ENCODE measurements at places on chromosomes 7 and 10.

GRCh38 chr10:19003341-19003740 is 45.3 kb upstream of the MALRD1 start:
- no peak for DNase-seq

GRCh38 chr7:115763347-115763746 is 267.2 kb downstream of the TFEC start:
- DNase-seq, result no peak

- DNase-seq, result no peak
Measured at GRCh38 chr7:102044984-102045673, 227.7 kb downstream of the CUX1 start.

- DNase-seq, result no peak
Measured at GRCh38 chr10:92420546-92421275, 129.7 kb downstream of the MARCHF5 start.

DNA sequence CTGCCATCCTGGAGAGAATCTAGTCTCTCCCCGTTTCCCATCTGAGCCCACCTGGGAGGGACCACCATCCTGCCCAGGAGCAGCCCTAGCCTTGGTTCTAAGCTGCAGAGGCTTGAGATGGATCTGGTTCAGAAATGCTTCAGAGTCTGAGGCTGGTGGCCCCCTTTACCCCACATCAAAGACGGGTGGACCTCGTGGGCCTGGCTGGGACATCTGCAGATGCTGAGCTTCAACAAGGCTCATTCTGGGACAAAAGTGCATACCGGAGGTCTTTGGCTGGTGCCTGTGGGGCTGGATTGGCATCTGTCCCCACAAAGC is 4.9 kb upstream of the IRF5 start:
- no peak for DNase-seq

- DNase-seq, result no peak
Measured at GRCh38 chr7:51135576-51135975, 181.0 kb downstream of the COBL start.

- no peak for DNase-seq
Measured at GRCh38 chr10:124075231-124075955, 18.0 kb downstream of the CHST15 start.

- no peak for DNase-seq
Measured at GRCh38 chr10:7264313-7264756, 146.5 kb downstream of the SFMBT2 start.

DNA sequence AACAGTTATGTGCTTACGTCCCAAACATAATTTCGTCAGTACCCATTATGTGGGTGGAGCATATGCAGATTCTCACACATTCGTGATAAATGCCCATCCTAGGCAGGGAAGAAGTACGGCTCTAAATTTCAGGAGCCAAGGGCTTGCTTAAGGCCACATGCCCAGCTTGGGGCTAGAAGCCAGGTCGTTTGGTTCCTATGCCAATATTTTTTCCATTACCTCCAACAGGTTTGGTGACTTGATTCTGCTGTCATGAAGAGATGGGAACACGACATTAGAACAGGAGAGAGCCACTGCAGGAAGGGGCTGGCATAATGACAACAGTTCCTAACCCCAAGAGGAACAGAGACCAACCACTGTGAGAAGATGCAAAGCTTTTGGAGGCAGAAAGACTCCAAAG is 85.1 kb downstream of the HIPK2 start:
- DNase-seq, result no peak

DNA sequence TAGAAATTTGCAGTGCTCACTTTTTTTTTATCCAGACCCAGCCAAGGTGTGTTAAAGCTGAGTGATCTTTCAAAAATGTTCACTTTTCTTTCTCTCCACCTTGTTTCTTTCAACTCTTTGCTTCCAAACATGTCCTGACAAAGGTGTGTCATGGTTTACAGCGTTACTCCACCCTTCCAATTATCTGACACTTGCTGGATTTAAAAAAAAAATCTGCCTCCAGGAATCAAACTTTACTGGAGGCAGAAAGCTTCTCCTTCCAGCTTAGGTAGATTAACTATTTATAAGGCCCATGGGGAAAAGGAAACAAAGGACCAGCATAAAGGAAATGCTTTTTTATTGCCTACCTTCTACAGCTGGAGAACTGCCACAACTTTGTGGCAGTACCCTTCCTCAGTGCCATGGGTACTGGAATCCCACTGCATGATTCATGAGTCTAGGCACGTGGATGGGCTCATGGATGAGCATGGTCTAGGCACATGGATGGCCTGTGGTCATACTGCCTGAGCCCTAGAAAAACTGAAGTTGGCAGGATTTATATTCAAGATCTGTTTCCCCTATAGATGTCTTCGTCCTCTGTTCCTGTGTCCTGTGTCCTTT is at the start of gene COL17A1:
Gene COL17A1, minus strand, starts transcription at position 80 of the 600 bp plus-strand sequence. CDS start 5,207 bp downstream, outside the sequence.
- DNase-seq, result no peak
